Stimulated activated CD4-positive, alpha-beta T cell treated with anti-CD3 and anti-CD28 coated beads, Interleukin-15, amount 100 ng/mL, for 24 hours (primary cell): ENCODE measurements at places on chromosomes 2 and 18.
A peak's percentile ranks its signal among the peaks of the same experiment; 100 is the strongest.

DNA sequence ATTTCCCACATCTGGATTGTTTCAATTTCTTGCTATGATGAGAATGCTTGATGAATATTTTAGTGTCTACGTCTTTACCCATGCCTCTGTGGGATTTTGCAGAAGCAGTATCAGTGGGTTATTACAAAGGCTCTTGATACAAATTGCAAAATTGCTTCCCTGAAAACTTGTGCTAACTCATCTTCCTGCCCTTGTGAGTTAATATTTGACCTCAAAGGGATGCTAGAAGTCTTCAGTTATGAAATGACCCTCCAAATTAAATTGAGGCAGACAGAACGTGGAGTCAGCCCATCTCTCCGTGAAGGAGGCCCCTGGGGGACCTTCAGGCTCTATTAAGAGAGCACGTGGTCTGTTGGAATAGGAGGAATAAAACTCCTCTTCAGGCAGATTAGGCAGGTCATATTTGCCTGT is 239.2 kb upstream of the HS6ST1 start:
- DNase-seq = no peak

DNA sequence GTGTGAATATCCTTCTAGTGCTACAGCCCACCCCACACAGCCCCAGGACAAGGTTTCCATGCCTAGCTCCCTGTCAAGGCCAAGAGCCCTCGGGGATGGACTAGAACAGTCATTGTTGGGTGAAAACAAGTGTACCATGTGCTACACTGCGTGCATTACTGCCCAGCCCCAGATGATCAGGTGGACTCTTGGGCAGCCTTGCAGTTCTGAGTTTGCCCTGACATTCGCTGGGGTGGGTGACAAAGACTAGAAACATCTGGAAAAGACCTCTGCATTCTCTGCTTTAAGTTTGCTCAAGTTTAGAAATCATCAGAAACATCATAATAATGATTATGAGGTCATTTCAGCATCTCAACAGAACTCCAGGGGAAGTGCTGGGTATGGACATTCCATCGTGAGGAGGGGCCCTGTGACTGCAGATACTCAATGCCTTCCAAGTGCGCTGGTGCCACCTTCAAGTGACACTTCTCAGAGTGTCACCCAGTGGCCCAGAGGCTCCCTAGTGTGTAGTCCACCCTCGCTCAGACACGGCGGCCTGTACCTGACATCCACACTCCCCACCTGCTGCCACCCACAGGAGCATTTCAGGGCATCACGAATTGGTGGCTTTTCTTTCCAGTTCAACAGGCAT is 5.3 kb upstream of the PXDN start:
- DNase-seq = no peak

DNA sequence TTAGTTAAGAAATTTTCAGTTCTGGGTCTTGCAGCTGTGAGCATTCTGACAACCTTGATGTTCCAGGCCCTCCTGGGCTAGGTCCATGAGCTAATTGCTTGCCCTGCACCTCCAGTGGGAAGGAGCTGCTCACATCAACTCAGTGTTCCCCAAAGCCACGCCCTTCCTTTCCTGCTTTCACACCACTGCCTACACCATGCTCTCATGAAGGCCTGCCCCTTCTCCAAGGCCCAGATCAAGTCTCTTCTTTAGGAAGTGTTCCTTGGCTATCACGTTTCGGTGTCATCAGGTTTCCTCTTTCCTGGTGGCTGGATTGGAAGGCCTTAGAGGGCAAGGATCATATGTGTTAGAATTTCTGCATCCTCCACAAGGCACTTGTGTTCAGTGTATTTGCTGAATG is 18.8 kb downstream of the TMEM127 start:
- DNase-seq = no peak

DNA sequence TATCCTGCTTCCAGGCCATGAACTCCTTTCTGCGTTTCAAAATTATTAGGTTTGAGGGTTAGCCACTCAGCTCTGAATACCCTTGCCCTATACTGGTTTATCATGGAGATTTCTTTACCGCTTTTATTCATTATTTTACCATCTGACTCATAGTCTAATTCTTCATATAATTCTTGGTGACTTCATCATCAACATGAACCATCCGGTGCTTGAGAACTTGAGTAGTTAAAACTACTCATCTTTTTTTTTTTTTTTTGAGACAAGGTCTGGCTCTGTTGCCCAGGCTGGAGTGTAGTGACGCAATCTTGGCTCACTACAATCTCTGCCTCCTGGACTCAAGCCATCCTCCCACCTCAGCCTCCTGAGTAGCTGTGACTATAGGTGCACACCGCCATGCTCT is 94.2 kb upstream of the LHCGR start:
- DNase-seq = no peak

DNA sequence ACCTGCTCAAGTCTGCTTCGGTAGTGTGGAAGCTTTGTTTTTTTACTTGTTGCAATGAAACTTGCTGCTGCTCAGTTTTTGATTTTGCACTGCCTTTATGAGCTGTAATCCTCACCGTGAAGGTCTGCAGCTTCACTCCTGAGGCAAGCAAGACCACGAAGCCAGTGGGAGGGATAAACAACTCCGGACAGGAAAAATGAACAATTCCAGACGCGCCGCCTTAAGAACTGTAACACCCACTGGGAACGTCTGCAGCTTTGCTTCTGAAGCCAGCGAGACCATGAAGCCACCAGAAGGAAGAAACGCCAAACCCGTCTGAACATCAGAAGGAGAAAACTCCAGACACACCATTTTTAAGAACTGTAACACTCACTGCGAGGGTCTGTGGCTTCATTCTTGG is 245.7 kb upstream of the REG3G start:
- no peak for DNase-seq

- no peak for DNase-seq
These were observed 80.4 kb downstream of the POLR1A start for GRCh38 chr2:86025229-86025820.

- no peak for DNase-seq
These were observed 258.3 kb upstream of the POU3F3 start for GRCh38 chr2:104595576-104595975.

- DNase-seq = no peak
These were observed 65.8 kb downstream of the ETAA1 start for GRCh38 chr2:67462738-67463496.

GRCh38 chr2:196316050-196316430 is 144.7 kb upstream of the STK17B start:
- no peak for DNase-seq

DNA sequence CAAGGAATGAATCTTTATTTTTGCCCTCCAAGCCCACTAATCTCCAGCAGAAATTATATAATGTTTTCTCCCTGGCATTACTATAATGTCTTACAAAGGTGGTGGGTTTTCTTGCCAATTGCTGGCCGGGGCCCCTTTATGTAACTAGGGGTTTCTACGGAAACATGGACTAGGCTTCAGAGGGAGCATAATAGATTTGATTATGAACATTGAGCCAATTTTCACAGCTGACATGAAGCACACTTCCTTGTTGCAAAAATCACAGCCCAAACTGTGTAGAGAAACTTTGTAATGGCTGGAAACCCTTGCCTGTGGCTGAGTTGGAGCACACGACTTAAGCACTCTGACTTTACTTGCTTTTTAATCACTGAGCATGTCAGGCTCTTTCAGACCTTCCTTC is 3.8 kb upstream of the CYRIA start:
- DNase-seq = no peak

DNA sequence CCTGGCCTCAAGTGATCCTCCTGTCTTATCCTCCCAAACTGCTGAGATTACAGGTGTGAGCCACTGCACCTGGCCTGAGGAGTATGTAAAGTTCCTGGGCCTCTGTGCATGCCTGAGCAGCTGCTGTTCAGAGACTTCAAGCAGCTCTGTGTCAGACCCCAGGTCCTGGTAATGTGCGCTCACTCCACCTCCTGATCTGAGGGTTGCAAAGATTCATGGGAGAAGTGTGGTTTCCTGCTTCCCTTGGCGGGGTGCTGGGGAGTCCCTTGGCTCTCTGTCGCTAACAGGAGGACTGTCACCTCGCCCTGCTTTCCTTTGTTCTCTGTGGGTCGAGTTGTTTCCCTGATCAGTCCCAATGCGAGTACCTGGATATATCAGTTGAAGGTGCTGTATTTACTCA is 8.6 kb upstream of the IL36A start:
- peak; percentile 63 for DNase-seq

GRCh38 chr2:231321556-231322334 is 73.8 kb upstream of the B3GNT7 start:
- no peak for DNase-seq

GRCh38 chr2:177383935-177384334 is 8.6 kb upstream of the AGPS start:
- DNase-seq = no peak

DNA sequence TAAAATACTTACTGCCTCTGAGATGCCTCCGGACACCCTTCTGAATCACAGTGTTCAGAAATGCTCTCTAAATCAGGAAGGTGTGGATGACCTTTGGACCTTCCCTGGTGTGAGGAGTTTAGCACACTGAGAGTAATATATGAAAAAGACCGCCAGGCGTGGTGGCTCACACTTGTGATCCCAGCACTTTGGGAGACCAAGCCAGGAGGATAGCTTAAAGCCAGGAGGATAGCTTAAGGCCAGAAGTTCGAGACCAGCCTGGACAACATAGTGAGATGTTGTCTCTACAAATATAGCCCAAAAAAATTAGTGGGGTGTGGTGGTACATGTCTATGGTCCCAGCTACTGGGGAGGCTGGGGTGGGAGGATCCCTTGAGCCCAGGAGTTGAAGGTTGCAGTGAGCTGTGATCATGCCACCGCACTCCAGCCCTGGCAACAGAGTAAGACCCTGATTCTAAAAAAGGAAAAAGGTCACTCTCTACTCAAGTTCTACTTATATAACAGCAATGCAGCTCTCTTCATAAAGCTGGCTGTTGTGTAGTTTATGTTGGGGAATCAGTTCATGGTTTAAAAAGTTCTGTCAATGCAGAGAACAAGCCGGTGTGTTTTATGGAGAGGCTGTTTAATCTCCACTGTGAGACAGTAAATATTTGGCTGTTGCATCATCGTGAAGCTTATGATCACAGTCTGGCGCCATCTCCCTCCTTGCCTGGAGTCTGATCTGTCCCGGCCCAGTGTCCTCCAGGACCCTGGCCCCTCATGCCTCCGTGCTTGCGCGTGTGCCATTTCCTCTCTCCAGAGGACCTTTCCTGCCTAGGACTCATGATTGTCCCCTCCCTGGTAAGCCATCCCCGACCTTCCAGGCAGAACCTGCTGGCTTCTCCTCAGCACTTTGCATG is 184.5 kb downstream of the FAM210A start:
- no peak for DNase-seq

GRCh38 chr2:146077156-146077555 is 1557.2 kb upstream of the ZEB2 start:
- DNase-seq = no peak

- DNase-seq = no peak
These were observed 486.5 kb upstream of the ACVR2A start for GRCh38 chr2:147358375-147358774.

DNA sequence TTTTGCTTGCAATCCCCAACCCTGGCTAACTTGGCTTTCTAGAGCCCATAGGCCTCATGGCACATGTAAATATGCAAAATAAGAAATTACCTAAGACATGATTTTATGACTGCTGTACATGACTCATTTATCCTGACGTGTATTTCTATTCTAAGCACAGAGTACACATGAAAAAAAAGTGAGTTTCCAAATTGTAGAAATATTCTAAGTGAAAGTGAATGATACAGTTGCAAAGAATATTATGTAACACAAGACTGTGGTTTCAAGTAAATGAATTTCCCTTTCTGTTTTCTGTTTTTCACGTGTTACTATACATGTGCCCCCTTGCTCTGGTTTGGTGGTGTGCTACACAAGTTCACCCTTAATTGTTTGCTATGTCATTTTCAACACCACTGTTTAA is 162.4 kb downstream of the LRP1B start:
- DNase-seq = no peak

DNA sequence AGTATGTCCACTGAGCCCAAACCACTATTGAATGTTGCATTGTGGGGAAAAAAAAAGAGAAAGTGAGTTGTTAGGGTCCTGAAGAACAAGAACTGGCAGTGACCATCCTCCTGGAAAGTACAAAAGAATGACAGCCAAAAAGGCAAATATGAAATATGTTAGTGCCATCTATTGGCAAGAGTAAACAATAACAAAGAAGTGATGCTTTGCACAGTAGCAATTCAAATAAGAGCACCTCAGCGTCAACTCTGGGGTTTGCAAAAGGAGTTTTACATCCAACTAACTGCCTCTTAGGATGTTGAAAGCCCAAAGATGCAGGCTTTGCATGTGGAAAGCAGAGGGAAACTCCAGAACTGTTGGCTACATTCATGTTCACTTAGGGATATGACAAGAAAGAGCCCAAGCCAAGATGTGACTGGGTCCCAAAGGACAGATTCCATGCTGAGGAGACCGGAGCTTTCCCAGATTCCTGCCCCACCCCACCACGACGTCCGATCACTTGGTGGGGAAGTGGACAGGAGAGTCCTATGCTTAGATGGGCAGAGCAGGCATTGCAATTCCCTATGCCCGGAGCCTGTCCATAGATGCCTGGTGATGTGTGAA is 15.6 kb downstream of the TRABD2A start:
- peak; percentile 3 for DNase-seq

DNA sequence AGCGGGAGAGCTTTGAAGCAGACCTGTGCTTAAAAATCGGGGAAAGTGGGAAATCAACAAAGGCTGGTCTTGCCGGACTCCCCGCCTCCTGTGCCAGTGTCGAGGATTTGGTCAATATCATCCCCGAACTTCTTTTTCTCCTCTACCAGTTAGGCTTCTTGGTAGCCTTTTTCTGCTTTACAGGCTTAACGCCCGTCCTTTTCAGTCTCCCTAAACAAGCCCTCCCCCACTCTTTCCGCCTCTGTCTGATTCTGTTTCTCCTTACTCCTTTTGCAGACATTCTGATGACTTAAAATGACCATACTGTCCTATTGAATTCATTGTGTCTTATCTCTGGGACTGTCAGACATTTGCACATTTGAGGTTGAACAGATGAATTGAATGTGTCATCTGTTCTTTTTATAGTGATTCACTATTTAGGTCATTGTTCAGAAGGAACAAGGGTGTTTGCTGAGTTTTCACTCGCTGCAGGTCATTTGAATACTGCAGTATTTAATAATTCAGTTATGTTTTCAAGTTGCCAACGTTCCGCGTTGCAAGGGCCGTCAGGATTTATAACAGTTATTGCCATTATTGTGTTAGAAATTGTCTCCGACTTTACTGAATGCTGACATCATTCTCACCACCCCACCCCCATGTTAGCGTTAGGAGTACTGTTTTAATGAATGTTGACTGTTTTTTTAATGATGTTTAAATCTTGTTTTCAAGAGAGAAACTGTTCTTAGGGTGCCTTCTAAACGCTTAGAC is 1.1 kb downstream of the ITGAV start:
- peak; percentile 33 for DNase-seq

DNA sequence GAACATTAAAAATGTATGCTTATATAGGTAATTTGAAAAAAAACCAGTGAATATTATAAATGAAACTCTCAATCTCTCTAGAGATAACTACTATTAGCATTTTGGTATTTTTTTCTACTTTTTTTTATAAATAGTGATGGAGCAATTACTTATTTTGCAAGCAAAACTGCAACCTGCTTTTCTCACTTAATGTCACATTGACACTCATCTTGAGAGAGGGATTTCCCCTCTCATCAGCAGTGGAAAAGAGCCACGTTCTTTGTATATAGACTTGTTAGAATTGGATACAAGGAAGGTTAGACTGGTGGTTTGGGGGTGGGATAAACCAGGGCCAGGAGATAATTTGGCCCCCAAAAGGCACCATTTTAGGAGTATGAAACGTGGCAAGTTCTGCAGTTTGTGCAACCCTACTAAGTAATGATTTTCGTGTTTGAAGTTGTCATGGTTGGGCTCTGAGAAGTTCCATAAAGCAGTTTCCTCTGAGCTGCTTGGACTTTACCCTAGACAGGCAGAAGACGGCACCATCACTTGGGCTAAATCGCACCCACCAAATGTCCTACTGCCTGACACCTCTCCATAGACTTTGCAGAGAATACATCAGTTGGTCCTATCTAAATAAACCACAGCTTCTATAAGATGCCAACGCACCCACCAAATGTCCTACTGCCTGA is 194.0 kb downstream of the ACTR3 start:
- DNase-seq = no peak
